GM23248 (cell line): ENCODE measurements at places on chromosomes 3 and 15.

- H3K36me3 ChIP-seq = no peaks in the 10 kb centered on the region
- no peak overlapping the region for H3K27ac ChIP-seq
- no peaks in the 10 kb centered on the region for H3K4me1 ChIP-seq
- DNase-seq = no peak
Measured at GRCh38 chr3:174168026-174168425, 691.1 kb upstream of the NAALADL2 start.

DNA sequence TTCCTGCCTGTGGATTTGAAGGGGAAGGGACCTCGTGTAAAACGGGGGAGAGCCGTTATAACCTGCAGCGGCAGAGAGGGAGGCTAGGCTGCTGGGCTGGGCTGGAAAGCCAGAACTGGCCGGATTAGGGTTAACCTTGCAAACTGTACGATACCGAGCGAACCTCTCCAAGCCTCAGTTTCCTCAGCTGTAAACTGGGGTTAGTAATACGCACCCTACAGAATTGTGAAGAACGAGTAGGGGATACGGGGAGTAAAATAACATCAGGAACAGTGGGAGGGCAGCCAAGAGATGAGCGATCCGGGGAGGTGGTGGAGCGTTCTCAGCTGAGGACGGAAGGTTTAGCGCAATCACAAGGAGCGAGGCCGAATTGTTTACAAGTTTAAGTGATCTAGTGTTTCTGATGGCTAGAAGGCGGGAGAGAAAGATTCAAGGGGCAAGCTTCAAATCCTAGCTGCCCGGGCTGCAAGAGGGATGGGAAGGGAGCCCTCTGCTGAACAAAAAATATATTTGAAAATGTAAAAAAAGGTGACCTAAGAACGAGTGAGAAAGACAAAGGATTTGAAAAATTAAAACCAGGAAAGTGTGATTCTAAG is 768 bp upstream of the SEMA5B start:
- peak; percentile 84 for DNase-seq
- peak overlapping the region; percentile 65 for H3K4me3 ChIP-seq
- peaks cover 85% of the 10 kb centered on the region for H3K27me3 ChIP-seq
- H3K36me3 ChIP-seq = no peaks in the 10 kb centered on the region
- H3K27ac ChIP-seq = no peak overlapping the region

DNA sequence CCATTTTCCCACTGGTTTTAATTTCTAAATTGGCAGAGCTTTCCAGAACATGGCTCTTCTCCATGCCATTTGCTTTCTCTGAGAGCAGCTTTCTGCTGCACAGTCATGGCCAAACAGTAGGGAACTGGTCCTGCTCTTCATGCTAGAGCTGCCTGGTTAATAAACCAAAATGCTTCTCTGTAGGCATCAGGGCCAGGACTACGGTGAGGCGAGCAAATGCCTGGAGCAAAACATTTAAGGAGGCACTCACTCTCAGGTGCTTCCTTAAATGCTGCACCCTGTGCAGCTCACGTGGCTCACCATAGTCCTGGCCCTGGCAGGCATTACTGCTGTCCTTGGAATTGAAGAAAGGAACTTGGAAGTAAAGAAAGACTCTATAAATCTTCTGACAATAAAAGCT is 48.5 kb upstream of the PPP2R3A start:
- no peak overlapping the region for H3K4me3 ChIP-seq
- no peak overlapping the region for H3K27ac ChIP-seq
- no peaks in the 10 kb centered on the region for H3K36me3 ChIP-seq
- no peaks in the 10 kb centered on the region for H3K4me1 ChIP-seq

GRCh38 chr15:33209575-33210481 is 15.3 kb upstream of the FMN1 start:
- no peak for DNase-seq
- peaks cover 4% of the 10 kb centered on the region; the same call in 1 of the 2 replicates for H3K27me3 ChIP-seq
- no peak overlapping the region for H3K4me3 ChIP-seq
- H3K4me1 ChIP-seq = no peaks in the 10 kb centered on the region
- no peak overlapping the region for H3K27ac ChIP-seq
- H3K36me3 ChIP-seq = no peaks in the 10 kb centered on the region

DNA sequence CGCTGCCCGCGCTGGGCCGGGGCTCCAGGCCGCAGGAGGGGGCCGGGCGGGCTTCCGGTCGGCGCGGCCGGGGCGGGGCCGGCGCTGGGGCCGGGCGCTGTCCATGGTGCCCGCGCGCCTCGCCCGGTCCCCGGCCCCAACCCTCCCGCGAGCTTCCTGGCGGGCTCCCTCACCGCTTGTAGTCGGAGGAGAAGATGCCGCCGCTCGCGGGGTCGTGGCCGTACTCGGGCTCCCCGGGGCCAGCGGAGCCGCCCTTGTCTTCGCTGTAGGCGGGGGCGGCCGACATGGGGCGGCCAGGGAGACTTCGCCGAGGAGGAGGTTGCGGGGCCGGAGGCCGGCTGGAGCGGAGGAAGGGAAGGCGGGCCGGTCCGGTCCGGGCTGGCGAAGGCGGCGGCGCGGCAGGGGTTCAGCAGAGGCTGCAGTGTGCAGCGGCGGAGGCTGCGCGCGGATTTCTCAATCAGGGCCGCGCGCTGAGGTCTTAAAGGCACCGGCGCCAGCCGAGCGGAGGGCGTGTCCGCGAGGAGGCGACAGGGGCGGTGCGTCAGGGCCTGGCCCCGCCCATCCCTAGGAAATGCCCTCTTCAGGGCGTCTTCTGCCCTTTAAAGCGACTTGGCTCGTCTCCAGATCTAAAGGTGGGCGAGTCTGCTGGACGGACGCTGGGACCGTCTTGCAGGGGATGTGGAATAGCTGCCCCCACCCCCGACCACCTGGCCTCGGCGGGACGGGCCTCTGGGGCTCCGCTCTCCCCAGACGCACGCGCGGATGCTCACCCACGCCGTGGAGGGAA is at the start of gene AP3B2:
AP3B2 (minus strand) TSS at position 455 of the 787 bp plus-strand sequence; CDS start at position 286, 169 bp downstream.
- peak; percentile 91 for DNase-seq
- no peaks in the 10 kb centered on the region for H3K4me1 ChIP-seq
- no peaks in the 10 kb centered on the region for H3K36me3 ChIP-seq
- H3K27me3 ChIP-seq = no peaks in the 10 kb centered on the region
- no peak within 1 kb of the TSS for H3K27ac ChIP-seq

GRCh38 chr3:172616031-172616461 is 92.8 kb upstream of the TNFSF10 start:
- H3K4me3 ChIP-seq = no peak overlapping the region
- H3K4me1 ChIP-seq = 0 out of 2 replicates have a peak, but pooled peaks cover 7% of the 10 kb centered on the region
- no peaks in the 10 kb centered on the region for H3K27me3 ChIP-seq

DNA sequence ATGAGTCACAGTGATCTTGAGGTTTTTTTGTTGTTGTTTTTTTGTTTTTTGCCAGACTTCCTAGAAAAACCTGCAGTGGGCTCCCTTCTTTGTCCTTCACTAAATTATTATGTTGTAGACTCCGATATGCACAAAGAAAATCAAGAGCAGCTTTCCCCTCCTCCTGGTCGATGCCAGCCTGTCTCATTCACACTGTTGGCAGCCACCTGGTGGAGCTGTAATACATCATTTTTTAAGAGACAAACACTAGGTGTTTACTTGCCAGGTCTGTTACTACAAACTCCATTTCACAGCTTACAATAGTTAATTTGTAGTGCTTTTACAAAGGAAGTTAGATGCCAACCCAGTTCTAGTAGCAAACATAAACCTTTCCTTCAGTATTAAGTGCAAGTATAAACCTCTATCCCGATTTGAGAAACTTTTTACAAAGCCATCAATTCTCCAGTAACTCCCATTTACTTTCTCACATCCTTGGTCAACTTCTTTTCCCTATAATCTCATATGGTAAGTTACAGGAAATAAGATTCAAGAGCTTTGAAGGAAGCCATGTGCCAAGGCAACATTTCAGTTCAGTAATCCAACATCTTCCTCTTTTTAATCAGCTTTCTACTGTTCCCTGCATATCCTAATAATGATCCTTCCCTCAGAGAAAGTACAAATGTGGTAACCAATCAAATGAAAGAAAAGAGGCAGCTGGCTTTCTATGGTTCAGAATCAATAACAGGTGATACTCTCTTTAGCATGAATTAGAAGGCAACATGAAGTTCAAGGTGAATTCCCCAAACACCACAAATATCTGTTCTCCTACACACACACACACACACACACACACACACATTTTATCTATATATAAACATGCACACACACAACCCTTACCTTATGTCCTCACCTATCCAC is 14.0 kb downstream of the AAGAB start:
- DNase-seq = peak; percentile 12
- peaks cover 30% of the 10 kb centered on the region for H3K4me1 ChIP-seq
- no peaks in the 10 kb centered on the region for H3K27me3 ChIP-seq
- no peaks in the 10 kb centered on the region for H3K36me3 ChIP-seq
